Activated naive CD4-positive, alpha-beta T cell treated with anti-CD3 and anti-CD28 coated beads, Interleukin-2, amount 10 ng/mL, durations not matched to agents 5 hours and 36 hours (primary cell): ENCODE measurements at places on chromosomes 7 and 10. TPM values are rescaled to one million over a fixed set of nuclear protein-coding genes. Genes with fewer than 3 reads are reported as not detected.

NPC1L1 gene
- total RNA-seq: not detected

MPP7 gene
- 24.0 TPM for total RNA-seq

ARHGAP22 gene
- total RNA-seq: not detected

TFPI2 gene
- not detected for total RNA-seq

MYO3A gene
- total RNA-seq: not detected

ACHE gene
- not detected for total RNA-seq
